ENCODE measurements at places on chromosomes 4 and X.

GRCh38 chr4:1265351-1265750 is 16.4 kb upstream of the CTBP1 start:
- DNase-seq, result no peak

GRCh38 chrX:137031517-137032340 is 2.1 kb downstream of the GPR101 start:
- DNase-seq, result no peak

- DNase-seq, result peak; percentile 48
Measured at GRCh38 chrX:129925305-129926092, 19.5 kb downstream of the UTP14A start.

- DNase-seq, result peak; percentile 46
Measured at GRCh38 chr4:121656269-121656641, 40.5 kb downstream of the ANXA5 start.

GRCh38 chrX:150229030-150229429 is 134.1 kb upstream of the MAMLD1 start:
- no peak for DNase-seq

- no peak for DNase-seq
Measured at GRCh38 chr4:7166981-7167700, 25.2 kb upstream of the SORCS2 start.

DNA sequence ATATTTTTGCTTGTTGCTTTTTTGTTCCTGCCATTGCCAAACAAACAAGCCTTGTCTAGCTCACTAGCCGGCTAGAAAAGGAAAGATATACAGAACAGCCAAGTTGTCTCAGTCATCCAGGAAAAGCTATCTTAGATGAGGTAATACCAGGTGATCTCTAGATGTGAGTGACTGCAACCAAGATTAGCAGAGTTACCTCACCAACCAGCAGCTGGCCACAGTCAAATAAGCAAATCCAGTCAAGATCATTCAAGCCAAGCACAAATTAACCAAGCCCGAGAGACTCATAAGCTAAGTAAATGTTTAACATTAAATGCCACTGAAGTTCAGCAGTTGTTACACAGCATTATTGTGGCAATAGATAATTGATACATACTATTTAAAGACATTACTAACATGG is 108.6 kb downstream of the CENPC start:
- DNase-seq, result no peak

DNA sequence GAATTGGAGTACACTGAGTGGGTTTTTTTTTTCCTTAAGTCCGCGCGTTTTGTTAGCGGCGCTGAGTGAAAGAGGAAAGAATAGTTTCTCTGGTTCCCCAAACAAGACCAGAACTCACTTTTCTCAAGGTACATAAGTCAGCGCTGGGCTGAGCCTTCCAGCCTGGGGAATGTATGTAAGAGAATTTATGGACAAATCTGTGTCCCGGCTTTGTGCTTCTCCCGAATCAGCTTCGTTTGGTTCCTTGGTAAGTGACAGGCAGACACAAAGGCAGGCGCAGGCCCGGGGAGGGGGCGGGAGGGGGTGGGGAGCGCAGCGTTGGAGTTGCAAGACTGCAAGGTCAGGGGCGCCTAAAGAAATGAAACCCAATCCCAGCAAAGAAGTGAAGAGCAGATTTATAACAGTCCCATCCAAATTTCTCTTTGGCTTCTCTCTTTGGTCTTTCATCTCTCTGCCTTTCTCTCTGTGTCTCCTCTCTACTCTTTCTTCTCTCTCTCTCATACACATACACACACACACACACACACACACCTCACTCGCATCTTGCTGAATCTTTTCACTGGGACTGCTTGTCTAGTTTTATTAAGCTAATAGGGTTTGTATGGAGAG is 981 bp downstream of the TET2 start:
- peak; percentile 42 for DNase-seq

GRCh38 chr4:147096667-147097604 is 151.3 kb upstream of the TTC29 start:
- DNase-seq, result peak; percentile 50

DNA sequence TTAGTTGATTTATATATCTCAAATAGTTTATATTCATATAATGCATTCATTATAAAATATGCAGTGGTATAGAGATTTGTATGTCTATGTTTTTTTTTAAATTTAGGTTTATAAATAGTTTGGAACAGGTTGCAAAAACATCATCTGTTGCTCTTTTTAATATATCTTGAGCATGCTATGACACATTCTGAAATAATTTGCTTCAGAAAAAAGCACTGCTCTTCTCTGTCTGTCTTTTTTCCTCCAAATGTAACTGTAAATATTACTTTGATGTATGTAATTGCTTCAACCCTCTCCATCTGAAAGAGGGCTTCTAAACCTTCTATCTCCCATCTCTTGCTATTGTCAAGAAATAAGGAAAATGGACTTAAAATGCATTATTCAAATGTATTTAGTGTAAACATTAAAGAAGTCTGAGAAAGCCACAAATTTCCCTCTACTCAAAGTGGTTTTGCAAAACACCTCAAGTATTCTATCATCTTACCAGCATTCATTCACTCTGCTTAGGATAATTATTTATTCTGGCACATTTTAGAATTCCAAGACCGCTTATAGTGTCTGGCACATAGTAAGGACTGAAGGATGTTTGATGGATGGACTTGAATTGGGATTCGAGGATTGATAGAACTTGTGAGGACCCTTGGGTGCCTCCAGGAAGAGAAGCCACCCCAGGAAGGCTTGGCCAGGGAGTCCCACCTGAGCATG is 87.8 kb downstream of the CLNK start:
- DNase-seq, result no peak

- DNase-seq, result no peak
Measured at GRCh38 chr4:110412354-110413065, 63.4 kb upstream of the ENPEP start.

- DNase-seq, result no peak
Measured at GRCh38 chrX:128396601-128397000, 344.4 kb upstream of the ACTRT1 start.

DNA sequence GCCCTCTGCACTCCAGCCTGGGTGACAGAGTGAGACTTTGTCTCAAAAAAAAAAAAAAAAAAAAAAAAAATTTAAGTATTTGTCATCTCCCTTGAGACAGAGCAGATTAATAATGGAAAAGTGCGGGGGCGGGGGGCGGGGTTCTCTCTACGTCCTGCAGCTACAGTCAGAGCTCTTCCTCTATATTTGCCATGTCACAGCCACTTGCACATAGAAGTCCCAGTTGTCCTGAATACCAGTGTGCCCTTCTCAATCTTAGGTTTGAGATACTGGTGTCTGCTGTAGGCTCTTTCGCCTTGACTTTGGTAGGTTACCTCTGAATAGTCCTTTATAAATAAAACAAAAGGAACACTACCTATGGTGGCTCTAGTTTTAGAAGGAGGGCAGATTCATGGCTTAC is 237.8 kb upstream of the PGRMC2 start:
- no peak for DNase-seq

DNA sequence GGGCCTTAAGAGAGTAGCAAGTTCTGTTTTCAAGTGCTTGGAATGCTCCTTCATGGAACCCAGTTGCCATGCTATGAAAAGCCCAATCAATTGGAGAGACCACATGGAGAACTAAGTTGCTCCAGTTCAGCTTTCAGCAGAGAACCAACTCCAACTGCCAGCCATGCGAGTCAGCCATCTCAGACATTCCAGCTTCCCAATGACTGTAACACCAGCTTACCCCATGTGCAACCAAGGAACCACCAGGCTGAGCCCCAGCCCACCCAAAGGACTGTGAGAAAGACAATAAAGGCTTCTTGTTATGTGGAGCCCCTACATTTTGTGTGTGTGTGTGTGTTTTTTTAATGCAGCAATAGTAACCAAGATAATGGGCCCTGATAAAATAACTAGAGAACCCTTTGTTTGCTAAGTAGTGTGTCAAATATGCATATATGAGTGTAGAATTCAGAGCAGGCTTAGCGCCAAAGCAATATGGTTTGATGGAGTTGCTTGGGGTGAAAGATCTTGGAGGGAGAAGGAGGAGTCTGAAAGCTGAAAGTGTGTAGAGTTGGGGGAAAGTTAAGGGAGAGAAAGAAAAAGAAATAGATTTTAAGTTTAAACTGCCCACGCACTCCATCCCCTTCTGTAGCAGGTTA is 35.0 kb upstream of the CCKAR start:
- no peak for DNase-seq

GRCh38 chr4:150679765-150680343 is 97.9 kb downstream of the MAB21L2 start:
- no peak for DNase-seq

DNA sequence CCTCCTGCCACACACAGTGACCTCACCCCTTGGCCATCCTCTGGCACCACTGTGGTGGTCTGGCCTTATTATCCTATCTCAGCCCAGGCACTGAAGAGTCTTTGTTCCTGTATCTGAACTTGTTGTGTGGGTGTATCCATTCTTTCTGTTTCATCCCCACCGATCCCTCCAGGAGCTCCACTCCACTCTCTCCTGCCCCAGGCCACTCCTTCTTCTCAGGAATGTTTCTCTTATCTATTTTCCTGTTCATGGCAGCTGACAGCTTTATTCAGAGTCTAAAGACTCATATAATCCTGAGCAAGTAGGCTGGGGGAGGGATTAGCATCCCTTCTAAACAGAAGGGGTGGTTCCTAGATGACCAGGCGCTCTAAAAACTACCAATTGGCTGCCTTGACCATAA is 150.0 kb downstream of the ANAPC10 start:
- DNase-seq, result peak; percentile 48

- DNase-seq, result peak; percentile 66
Measured at GRCh38 chr4:8403173-8403753, 37.3 kb downstream of the ACOX3 start.

DNA sequence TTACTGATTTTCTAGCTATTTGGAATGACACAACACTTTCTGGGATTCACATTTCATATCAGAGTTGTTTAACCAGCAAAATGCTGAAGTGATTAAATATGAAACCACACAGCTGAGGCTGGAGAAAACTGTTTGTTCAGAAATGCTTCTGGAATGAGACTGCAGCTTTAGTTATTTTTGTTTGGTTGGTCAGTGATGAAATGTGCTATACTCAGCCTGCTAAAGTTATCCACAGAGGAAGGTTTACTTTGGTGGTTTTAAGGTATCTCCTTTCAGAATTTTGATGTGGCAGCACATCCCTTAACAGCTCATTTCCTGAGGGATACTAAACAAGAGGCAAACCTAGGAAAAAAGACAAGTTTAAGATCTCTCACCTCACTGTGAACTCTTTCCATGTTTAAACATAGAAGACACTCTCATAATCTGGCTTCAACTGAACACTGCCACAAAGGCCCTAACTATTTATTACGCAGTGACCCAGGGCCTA is 106.6 kb upstream of the PDE5A start:
- DNase-seq, result no peak

GRCh38 chr4:6250235-6250983 is 19.2 kb upstream of the WFS1 start:
- DNase-seq, result peak; percentile 84
